ENCODE measurements at places on chromosomes 6 and 20.

DNA sequence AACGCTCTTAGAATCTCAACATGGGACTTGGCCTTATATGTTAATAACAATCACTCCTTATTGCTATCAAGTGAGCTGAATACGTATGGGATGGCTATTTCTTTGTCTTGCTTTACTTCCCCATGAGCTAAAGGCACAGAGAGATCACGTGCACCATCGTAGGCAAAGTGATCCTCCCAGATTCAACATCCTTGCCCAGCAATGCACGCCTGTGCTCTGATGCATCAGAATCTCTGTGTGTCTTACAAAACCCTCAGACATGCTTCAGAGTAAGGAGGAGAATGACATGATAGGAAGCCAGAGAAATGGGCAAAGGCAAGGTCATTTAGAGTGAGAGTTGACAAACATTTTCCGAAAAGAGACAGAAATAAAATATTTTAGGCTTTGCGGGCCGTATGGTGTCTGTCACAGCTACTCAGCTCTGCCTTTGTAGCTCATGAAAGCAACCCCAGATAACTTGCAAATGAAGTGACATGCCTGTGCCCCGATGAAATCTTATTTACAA is 277.6 kb upstream of the CDH4 start:
- DNase-seq, result no peak

DNA sequence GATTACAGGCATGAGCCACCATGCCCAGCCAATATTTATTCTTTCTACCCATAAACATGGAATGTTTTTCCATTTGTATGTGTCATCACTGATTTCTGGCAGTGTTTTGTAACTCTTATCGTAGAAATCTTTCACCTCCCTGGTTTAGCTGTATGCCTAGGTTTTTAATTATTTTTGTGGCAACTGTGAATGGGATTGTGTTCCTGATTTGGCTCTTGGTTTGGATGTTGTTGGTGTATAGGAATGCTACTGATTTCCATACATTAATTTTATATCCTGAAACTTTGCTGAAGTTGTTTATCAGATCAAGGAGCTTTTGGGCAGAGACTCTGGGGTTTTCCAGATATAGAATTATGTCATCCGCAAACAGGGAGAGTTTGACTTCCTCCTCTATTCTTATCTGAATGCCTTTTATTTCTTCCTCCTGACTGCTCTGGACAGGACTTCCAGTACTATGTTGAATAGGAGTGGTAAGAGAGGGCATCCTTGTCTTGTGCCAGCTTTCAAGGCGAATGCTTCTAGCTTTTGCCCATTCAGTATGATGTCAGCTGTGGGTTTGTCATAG is 198.6 kb downstream of the ZDHHC14 start:
- DNase-seq, result no peak

DNA sequence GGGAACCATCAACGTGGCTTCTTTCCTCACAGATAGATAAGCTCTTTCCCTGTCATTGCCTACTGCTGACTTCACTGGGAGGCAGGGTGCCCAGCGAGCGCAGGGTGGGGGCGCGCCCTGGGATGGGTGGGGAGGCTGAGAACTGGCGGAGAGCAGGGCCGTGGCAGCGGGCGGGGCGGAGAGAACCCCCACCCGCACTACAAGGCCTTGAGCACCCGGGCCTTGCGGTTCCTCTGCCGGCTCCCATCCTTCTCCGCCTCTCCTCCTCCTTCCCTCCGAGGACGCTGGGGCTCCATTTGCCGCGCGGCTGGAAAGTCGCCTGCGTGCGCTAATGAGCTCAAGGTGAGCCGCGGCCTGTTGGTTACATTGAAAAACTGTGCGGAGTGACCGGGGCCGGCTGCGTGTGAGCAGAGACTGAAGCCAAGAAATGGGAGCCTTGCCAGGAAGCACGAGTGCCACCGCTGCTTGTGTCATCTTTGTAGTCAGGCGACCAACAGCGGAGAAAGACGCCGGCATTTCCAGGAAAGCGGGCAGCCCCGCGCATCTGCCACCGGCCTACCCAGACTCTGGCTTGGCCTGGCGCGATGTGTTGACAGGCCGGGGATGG is 963.5 kb upstream of the SLC35B3 start:
- DNase-seq, result no peak

DNA sequence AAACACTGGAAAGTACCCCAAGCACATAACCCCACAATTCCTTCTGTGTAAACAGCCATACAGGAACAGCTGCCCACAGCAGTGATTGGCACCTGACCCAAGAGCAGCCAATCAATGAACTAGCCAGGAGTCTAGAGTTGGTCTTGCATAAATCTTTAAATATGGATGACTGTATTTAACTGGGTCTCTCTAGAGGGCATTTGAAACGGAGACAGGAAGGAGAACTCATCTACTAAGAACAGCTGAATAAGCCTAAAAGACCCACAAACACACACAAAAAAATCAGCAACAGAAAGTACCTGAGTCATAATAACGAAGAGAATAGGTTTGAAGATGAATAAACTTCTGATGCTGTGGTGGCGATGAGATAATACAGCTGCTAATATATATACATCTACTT is 49.0 kb upstream of the ASF1A start:
- no peak for DNase-seq

Measured in stimulated activated CD8-positive, alpha-beta memory T cell treated with anti-CD3 and anti-CD28 coated beads, Interleukin-7, amount 100 ng/mL, for 4 hours (primary cell).